ENCODE measurements at places on chromosomes 1 and 21. TPM values are rescaled to one million over a fixed set of nuclear protein-coding genes. Genes with fewer than 3 reads are reported as not detected.

GRCh38 chr21:16538405-16538804 is 808.6 kb downstream of the USP25 start:
- no peak for DNase-seq

DNA sequence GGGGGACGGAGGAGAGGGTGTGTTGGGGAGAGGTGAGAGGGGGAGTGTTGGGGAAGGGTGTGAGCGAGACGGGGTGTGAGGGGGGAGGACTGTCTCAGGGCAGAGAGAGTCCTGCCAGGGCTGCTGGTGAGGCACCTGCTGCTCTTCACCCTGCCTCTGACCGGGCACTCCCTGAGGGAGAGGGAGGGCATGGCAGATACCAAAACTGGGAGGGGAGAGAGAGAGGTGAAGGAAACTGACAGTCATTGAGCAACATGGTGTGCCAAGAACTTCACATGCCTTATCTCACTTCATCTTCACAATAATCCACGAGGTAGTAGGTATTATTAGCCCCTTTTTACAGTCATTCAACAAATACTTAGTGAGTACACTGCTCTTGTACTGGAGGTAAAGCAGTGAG is 61.3 kb upstream of the ARTN start:
- no peak for DNase-seq

DNA sequence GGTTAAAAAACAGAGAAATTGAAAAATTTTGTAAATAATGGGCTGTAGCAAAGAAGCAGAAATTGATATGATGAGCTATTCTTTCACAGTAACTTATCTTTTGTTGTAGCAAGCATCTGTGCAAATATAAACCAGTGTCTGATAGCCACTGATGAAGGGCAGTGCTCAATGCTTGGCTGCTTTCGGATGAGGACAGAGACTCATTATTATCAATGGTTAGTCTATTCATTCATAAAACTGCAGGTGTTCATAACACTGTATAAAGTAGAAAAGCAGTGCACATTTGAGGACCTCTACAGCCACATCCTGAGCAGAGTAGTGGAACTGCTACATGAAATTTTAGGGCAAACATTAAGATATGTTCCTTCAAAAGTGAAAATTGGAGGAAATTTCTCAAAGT is 107.2 kb downstream of the FAF1 start:
- DNase-seq, result no peak

GRCh38 chr1:46757956-46758528 is 39.1 kb upstream of the EFCAB14 start:
- DNase-seq, result no peak

- DNase-seq, result no peak
These were observed 93.5 kb downstream of the SIK1 start for GRCh38 chr21:43333298-43334062.

DNA sequence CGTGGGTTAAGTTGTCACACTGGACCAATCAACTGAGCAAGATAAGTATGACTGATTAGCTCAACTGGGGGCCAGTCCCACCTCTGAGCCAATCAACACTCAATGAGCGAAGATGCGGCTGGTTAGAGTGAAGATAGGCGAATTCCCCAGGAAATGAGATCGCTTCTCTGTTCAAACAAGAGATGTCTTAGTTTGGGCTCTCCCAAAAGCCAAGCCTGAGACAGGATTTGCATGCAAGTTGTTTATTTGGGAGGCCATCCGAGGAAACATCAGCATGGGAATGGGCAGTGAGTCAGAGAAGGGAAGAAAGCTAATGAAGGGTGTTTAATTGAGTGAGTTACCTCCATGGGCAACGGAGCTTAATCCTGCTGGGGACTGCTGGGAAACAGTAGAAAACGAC is 4.9 kb upstream of the GJB5 start:
- no peak for DNase-seq

GRCh38 chr1:208462761-208463160 is 218.6 kb upstream of the PLXNA2 start:
- DNase-seq, result no peak

Gene PADI1
- total RNA-seq, result not detected
